Activated T-helper 1 cell treated with anti-CD3 and anti-CD28 coated beads, Interleukin-12 subunit alpha, Interleukin-12 subunit beta, Interleukin-2, Interleukin-4 antibody, amounts not matched to agents 30 ng/mL and 10 ng/mL and 1 ng/mL, durations not matched to agents 14 hours and 24 hours and 36 hours (primary cell): ENCODE measurements at places on chromosomes 3 and 15. TPM values are rescaled to one million over a fixed set of nuclear protein-coding genes. Genes with fewer than 3 reads are reported as not detected.

SLC22A14 gene
- not detected in 2 replicates for total RNA-seq

LTK gene
- 0.13 TPM in 1 of 2 replicates, not detected in the other for total RNA-seq

GPR62 gene
- total RNA-seq: not detected in 2 replicates

PATL2 gene
- total RNA-seq: 11.1 and 11.5 TPM in 2 replicates

C3orf22 gene
- not detected in 2 replicates for total RNA-seq

SHC4 gene
- total RNA-seq: 25.7 and 26.4 TPM in 2 replicates

C3orf52 gene
- total RNA-seq: 12.4 and 12.8 TPM in 2 replicates

CXCR6 gene
- 27.2 and 27.9 TPM in 2 replicates for total RNA-seq

NIT2 gene
- total RNA-seq: 65.9 and 69.5 TPM in 2 replicates

ZCWPW2 gene
- 0.24 TPM in 1 of 2 replicates, not detected in the other for total RNA-seq

LRTM1 gene
- not detected in 2 replicates for total RNA-seq

ASB14 gene
- total RNA-seq: not detected in 2 replicates

XXYLT1 gene
- 14.5 and 14.9 TPM in 2 replicates for total RNA-seq
